Naive thymus-derived CD4-positive, alpha-beta T cell (primary cell): ENCODE measurements at places on chromosomes 4 and X.
A peak's percentile ranks its signal among the peaks of the same experiment; 100 is the strongest.

DNA sequence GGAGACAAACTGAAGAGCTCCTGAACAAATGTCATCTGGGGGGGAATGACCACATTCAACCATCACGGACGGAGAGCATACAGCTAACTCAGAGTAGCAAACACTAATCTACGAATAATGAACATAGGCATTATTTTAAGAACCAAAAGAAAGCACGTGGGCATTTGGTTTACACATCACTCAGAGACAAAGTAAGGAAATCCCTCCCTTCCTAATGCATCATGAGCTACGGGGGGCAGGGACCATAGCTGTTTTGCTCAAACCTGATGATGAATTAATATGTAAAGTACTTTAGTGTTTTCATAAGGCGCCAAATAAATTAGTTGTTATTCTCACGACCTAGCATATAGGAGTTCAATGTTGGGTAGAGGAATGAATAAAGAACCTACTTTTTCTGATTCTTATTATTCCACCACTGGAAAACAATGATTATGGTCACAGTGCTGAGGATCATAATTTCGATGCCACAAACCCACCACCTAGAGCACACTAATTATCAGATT, 11.7 kb upstream of the TMEM156 start:
- DNase-seq, result no peak

DNA sequence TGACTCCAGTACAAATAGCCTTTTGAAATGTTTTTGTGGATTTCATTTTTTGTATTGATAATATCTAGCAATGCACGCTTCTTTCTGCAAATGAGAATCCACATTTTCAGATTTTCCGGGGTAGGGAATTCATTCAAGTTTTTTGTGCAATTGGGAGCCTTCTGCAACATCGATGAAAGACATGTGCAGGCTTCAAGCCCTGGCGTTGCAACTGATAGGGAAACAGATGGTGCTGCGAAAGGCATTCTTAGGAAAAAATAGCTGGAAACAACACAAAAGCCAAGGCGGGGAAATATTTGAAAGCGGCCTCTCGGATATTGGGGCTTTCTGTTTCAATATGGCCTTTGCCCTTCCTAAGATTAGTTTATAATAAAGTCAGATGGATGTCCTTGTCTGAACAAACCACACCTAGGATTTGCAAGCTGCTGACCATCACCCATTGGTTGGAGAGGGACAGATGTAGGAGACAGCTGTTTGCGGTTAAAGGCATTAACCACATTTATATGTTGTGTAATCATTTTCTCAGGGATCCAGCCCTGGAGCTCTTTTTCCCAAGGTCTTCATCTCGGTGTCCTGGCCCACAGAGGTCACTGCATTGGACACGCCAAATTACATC, 136.5 kb downstream of the PRKX start:
- no peak for DNase-seq

GRCh38 chr4:168751263-168752225, 254.7 kb downstream of the PALLD start:
- DNase-seq, result no peak

GRCh38 chr4:40856840-40857362, 107.1 kb downstream of the NSUN7 start:
- DNase-seq, result peak; percentile 37

- DNase-seq, result no peak
Observed at GRCh38 chr4:147830987-147831386, 99.1 kb downstream of the ARHGAP10 start.

DNA sequence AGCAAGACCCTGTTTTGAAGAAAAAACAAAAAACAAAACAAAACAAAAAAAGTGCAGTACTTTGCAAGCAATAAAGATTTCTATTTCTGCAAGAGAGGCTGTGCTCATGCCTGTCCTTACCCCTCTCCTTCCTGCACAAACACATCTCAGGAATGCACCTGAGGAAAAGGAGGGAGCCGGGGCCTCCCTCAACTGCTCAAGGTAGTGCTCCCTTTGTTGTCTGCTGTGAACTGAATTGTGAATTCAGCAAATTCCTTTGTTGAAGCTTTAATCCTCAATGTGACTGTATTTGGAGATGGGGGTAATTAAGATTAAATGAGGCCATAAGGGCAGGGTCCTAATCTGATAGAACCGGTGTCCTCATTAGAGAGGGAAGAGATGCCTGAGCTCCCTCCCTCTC, 13.9 kb downstream of the FTSJ1 start:
- no peak for DNase-seq

DNA sequence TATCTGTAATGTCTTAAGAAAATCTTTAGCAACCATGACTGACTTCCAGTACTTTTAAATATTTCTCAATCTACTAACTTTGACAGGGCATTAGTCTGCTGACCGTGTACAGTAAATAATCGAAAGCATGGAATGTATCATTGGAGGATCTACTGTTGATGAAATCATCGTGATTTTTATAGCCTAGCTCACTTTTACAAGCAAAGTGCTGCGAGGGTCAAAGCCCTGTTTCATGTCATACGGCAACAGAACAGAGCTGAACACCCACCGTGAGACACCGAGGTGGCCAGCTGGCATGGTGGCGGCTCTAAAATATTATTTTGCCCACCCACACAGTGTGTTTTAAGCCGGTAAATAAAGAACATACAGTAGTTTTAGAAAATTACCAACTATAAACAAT, 679.3 kb downstream of the FAT4 start:
- no peak for DNase-seq
